ENCODE measurements at places on chromosomes 11 and 22.

GRCh38 chr11:13567551-13567950 is 71.8 kb upstream of the PTH start:
- DNase-seq = no peak

DNA sequence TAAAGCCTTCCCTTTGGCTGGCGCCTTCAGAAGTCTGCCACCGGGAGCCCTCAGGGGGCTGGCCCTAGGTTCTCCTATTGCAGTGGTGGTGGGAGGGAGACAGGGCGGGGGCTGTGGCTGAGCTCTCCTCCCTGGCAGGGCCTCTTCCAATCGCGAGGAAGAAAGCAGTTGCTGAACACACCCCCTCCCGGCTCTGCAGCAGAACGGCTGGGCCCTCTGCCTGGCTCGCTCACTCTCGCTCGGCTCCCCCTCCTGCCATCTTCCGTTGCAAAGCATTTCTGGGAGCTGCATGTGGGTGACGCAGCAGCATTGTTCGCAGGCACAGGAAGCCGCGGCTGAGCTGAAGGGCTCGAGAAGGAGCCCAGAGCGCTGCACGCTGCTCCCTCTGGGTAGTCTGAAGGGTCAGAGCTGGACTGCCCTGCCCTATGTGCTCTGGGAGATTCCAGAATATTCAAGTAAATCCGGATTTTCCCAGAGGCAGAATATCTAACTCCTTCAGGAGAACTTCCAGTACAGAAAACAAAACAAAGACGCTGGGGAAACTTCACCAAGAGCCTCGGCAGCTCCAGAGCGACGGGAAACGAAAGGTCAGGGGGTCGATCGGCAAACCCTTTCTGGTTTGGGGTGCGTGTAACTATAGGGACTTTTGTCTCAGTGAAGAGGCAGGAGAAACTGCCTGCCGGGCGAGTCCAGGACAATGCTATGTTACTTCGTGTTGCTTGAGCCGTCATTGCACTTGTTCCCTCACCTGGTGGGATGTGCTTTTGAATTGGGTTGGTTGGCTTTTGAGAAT is 26.3 kb upstream of the GRK2 start:
- DNase-seq = peak; percentile 89

GRCh38 chr11:84021291-84021690 is 735.1 kb upstream of the CCDC90B start:
- no peak for DNase-seq

DNA sequence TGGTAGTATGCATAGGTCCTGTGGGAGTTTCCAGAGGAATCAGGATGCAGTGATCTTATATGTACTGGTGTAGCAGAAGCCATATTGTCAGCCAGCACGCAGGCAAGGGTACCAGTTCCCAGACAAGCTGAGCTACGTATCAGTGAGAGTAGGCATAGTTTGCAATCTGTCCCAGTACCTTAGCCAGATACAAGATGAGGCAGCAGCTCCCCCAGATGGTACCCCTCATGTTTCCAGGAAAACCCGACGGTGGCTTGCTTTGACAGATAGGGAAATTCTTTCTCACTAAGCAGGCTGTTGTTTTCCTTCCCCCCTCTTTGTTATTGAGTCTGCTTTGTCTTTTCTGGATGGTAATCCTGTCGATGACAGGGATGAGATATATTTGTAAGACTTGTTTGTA is 109.7 kb upstream of the RRM1 start:
- no peak for DNase-seq

DNA sequence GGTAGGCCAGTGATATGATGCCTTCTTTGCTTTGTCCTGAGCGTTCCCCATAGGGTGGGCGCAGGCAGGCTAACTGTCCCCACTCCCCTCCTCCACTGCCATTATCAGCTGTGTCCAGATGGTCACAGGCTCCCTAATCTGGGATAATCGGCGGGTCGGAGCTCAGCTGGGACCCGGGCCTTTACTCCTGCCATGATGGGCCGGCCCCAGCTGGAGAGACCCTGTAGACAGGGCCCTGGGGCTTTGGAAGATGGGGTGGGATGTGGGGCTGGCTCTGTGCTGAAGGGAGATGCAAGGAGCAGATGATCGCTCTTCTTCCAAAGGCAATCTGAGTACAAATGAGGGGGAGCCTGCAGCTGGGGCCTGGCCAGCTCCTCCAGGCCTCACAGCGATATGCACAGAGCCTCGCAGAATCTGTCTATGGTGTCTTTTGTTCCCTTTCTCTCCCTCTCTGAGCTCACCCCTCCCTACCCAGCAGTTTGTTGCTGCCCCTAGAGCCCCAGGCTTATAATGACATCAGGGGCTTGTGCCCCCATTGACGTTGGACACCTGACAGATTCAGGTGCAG is 11.9 kb downstream of the KLHL35 start:
- DNase-seq = no peak
